ENCODE measurements at places on chromosomes 4 and X.

GRCh38 chr4:141995056-141995455 lies 358.7 kb downstream of the IL15 start:
- DNase-seq = no peak

DNA sequence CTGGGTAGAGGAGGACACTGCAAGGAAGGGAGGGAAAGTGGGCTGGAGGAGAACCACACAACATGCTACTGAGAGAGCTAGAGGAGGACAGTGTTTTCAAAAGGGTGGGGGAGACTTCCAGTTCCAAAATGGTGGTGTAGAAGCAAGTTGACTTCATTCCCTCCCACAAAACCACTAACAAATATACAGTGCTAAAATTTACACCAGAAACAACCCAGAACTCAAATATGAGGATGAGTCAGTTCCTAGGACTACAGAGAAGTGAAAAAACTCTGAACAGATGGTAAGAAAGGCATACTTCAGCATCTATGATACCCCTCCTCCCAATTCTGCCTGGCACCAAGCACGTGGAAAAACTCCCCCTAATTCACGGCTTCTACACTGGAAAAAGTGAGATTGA lies 9.8 kb downstream of the AADAT start:
- no peak for DNase-seq

GRCh38 chrX:41596596-41596995 lies 92.2 kb upstream of the GPR34 start:
- no peak for DNase-seq

DNA sequence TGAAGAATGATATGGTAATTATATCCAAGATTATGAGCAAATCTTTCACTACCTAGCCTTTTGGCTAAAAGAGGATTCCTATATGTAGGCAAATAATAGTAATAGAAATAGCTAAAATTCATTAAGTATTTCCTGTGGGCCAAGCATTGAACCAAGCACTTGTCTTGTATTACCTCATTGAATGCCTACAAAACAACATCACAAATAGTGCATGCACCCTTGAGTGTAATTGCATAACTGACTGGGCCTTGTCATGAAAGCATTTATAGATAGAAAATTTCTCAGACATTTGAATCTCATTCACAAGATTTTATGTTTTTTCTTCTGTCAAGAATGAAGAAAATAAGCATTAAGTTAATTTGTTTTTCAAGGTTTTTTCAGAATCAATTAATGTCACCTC lies 3.9 kb upstream of the HPGDS start:
- no peak for DNase-seq

DNA sequence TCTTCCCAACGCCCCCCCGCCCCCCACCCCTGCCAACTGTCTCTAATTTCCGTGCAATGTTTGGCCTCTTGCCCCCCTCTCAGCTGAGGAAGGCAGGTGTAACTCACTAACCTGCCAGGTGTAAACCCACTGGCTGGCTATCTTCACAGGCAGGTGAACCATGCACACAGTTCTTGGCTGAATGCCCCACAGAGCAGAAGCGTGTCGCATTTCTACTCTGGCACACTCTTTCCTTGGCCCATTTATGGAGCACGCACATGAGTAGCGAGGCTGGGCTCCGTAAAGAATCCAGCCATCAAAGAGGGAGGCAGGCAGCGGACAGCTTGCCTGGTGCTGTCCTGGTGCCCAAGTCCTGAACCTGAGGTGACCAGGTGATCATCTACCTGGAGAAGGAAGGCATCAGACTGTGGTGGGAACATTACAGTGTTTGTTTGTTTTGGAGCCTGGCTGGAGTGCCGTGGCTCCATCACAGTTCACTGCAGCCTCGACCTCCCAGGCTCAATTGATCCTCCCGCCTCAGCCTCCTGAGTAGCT lies 39.2 kb upstream of the CRMP1 start:
- no peak for DNase-seq

- DNase-seq = no peak
Observed at GRCh38 chr4:94533405-94534223, 81.9 kb downstream of the PDLIM5 start.

DNA sequence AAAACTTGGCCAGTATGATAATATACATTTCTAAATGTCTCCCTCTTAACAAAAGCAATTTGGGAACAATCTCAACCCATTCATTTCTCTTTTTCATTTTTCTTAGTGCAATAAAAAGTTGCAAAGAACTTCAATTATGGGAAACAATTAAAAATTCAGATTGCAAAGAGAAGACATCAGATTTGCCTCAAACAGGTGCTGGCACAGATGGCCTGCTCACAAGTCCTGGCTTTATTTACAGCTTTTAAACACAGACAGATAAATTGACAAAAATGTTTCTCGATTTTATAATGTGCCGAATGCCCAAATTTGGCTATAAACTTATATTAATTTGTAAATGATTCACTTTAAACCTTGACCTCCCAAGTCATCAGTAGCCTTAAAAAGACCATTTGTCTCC lies 28.7 kb downstream of the SLC4A4 start:
- no peak for DNase-seq

DNA sequence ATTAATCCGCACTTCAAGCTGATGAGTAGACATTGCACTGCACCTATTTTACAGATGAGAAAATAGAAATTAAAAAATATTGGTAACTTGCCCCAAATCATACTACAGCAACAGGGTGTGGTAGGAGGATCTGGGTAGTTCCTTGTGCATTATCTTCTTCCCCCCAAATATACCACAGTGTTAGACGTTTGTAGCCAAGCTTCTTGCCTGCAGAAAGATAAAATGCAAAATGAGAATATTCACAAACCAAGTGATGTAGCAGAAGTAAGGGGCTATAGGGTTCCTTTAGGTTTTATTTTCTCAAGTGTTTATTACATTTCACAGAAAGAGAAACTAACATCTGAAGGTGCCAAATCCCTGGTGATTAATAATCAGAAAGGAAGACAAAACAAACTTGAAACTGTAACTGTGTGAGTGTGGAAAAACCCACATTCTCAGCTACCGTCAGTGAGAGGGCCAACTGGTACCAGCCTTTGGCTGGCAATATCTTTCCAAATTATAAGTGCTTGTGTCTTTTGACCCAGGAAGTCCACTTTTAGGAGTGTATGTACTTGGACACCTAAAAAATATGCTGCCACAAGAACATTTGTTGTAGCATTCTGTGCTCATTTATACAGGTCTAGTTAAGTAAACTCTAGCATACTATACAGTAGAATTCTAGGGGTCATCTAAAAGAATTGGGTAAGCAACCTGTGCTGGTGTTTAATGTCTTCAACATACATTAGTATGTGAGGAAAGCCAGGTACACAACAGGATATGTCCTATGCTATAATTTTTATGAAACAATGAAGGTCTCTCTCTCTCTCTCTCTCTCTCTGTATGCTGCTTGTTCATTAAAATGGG lies 6.7 kb upstream of the CD38 start:
- no peak for DNase-seq

All from stimulated activated CD8-positive, alpha-beta memory T cell treated with anti-CD3 and anti-CD28 coated beads, Interleukin-15, amount 100 ng/mL, for 48 hours (primary cell).